NCI-H2227 treated with DMSO at 0.1 percent for 48 hours (cell line): ENCODE measurements at places on chromosomes 16 and 17.

DNA sequence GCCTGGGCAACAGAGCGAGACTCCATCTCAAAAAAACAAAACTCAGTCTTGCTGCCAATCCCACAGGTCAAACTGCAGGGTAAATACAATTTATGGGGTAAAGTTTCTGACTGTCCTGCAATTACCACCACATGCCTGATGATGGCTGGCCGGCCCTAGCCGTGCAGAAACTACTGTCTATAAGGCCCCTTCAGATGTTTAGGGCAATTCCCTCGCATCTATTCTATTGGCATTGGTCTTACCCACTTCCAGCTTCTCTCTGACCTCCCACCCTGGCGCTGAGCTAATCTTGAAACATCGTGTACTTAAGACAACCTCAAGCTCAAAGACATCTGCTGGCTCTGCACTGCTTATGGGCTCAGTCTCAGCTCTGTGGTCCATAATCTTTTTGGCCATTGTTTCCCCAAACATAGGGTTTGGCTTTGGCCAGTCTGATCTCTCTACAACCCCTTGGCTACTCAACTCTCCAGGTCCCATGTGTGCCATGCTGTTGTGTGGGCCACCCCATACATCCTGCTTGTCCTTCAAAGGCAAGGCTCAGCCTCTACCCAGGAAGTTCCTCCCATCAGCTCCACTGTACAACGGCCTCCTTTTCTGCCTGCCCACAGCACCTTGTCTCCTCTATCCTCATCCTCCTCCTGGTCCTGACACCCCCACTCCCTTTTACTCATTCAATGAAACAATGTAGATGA is 16.6 kb downstream of the MAP3K14 start:
- no peak for DNase-seq

DNA sequence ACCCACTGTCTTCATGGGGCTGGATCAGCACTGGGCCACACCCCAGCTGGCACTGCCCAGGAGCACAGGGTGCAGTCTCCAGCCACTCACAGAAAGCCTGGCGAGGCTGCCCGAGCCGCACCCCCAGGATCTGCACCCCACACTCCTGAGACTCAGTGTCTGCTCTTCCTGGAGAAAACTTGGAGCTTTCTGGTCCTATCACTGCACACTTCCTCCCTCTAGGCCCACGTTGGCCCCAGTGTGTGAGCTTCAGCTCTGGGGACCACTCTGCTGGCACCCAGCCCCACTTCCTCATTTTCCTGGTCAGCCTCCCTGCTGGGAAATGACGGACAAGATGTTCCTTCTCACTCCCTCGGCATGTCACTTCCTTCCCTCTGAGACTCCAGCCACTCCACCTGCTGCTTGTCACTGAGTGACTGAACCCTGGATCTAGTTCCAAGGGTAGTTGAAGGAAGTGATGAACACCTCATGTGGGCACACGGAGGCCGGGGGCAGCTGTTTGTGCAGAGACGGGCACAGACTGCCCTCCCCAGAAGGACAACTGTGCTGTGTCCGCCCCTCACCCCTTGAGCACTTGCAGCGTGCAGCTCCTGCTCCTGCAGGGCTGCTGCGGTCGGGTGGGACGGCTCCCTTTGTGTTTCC is 29.0 kb downstream of the ZC3H18 start:
- DNase-seq, result no peak

DNA sequence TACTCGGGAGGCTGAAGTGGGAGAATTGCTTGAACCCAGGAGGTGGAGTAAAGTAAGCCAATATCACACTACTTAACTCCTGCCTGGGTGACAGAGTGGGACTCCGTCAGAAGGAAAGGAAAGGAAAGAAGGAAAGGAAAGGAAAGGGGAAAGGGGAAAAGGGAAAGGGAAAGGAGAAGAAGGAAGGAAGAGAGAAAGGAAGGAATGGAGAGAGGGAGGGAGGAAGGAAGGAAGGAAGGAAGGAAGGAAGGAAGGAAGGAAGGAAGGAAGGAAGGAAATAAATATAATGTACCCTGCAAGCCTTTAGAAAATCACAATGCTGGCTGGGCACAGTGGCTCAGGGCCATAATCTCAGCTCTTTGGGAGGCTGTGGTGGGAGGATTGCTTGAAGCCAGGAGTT is 27.3 kb downstream of the SLC5A11 start:
- no peak for DNase-seq

DNA sequence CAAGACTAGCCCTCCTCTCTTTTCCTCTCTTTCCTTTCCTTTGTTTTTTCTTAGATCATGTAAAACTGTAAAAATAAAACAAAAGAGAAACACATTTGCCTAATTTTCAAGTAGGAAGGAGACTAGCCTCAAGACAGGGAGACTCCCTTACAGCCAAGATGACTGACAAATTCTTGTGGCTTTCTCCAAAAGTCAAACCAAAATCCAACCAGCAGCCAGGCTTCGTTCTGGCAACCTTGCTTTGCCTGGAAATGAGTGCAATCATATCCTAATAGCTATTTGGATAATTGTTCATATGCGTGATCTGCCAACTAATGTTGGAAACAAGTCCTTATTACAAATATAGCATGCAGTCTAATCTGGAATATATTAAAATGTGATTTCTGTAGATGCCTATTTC is 868.9 kb upstream of the SOX9 start:
- no peak for DNase-seq

DNA sequence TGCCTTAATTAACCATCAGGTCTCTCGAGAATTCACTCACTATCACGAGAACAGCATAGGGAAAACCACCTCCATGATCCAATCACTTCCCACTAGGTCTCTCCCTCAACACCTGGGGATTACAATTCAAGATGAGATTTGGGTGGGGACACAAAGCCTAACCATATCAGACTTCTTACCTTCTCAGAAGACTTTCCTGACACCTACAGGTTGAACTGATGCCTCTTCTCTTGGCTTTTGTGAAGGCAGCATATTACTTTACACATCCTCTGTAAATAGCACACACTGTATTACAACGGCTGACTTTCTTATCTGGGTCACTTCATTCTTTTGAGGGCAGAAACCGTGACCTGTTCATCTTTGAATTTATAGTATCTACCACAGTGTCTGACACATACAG is 23.6 kb downstream of the BMERB1 start:
- no peak for DNase-seq

- DNase-seq, result no peak
These were observed 56.9 kb upstream of the LGALS9 start for GRCh38 chr17:27573971-27574525.

GRCh38 chr17:5236938-5237540 is 2.4 kb upstream of the SCIMP start:
- no peak for DNase-seq

GRCh38 chr17:79628861-79629547 is 18.2 kb upstream of the RBFOX3 start:
- DNase-seq, result no peak

- no peak for DNase-seq
These were observed 106.5 kb downstream of the SPAG9 start for GRCh38 chr17:51014129-51014528.

- no peak for DNase-seq
These were observed 126.3 kb downstream of the ZNF778 start for GRCh38 chr16:89343501-89344457.

- DNase-seq, result no peak
These were observed 1.4 kb downstream of the CENPX start for GRCh38 chr17:82021107-82021899.

GRCh38 chr17:82703935-82704865 is 5.7 kb upstream of the RAB40B start:
- no peak for DNase-seq
